Activated CD8-positive, alpha-beta T cell treated with anti-CD3 and anti-CD28 coated beads for 36 hours (primary cell): ENCODE measurements at places on chromosomes 6 and 20.

DNA sequence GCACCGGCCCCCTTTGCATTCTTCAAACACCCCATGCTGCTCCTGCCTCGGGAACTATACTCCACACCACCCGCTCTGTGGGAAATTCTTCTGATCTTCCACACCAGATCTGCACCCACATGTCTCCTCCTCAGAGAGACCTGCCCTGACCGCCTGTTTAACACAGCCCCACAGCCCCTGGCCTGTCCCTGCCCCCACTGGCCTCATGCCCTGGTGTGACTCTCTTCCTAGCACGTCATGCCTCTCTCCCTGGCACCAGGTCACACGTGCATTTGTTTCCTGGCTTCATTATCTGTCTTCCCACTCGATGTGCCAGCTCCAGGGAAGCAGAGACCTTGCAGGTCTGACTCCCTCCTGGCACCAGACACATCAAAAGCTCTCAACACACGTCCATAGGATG, 79.6 kb downstream of the ANKRD60 start:
- no peak for DNase-seq

GRCh38 chr6:155196911-155197310, 66.9 kb upstream of the CLDN20 start:
- no peak for DNase-seq

GRCh38 chr20:46031701-46032254, 2.8 kb downstream of the SLC12A5 start:
- no peak for DNase-seq

DNA sequence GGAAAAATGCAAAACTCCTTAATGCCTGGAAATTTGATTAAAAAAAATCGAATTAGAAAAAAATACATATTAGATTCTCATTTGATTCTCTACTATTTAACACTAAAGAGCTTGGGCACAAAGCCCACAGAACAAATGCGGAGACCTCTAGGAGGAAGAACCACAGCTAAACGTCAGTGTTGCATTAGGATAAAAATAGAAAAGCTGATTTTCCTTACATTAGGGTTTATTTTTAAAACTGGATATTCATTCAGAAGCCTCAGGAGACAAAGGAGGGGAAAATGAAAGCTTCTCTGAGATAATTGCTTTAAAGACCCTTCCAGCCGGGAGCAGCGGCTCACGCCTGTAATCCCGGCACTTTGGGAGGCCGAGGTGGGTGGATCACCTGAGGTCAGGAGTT, 77.3 kb downstream of the ECT2L start:
- no peak for DNase-seq

- DNase-seq, result no peak
Observed at GRCh38 chr20:53425481-53425880, 168.2 kb downstream of the ZNF217 start.
